ENCODE measurements at places on chromosomes 12 and 14.

- no peak for DNase-seq
Measured at GRCh38 chr12:6603095-6603567, 4.0 kb downstream of the CHD4 start.

DNA sequence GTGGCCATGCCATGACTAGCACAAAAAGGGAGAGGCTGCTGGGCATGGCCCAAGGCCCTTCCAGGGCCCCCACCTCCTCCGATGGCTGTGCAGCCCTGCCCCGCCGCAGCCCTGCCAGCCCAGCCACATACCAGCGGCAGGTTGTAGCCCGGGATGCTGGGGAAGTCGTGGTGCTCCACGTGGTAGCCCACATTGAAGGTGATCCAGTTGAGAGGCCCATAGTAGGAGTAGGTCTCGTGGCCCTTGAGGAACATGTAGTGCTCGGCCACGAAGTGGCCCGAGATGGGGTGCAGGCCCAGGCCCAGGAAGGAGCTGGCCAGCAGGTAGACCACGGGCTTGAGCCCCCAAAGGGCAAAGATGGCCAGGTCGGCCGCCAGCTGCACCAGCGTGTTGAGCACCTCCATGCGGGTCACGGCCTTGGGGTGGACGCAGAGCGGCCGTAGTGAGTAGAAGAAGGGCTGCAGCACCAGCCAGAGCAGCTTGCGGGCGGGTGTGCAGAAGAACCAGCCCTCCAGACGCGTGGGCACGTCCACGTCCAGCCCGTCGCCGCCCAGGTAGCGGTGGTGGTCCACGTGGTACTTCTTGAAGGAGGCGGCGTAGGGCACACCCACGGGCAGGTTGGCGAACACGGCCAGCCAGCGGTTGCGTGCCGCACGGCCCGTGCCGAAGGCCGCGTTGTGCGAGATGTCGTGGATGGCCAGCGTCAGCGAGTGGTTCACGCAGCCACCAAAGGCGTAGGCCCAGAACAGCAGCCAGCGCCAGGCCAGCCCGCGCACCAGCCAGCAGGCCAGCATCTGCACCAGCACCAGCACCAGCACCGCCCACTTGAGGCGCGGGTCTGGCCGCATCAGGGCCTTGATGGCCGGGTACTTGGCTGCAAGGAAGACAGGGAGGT lies 10.4 kb downstream of the DEGS2 start:
- DNase-seq, result no peak

- DNase-seq, result no peak
Measured at GRCh38 chr14:83568141-83568540, 1961.8 kb upstream of the FLRT2 start.

DNA sequence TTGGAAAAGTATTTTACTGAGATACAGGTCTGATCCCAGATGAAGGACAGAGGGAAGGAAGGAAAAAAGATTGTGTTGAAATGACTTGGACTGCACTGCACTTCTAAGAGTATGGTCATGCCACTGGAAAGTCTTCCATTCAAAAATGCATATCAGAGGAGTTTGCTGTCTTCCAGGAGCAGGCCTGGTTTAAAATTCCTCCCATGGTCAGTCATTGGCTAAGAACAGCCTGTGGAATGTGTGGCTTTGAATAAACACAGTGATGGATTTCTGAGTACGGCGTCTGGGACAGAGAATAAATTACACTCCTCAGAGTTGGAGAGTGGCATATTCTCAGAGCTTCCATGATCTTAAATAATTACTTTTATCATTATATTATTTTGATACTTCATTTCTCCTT lies 245.8 kb upstream of the PDZRN4 start:
- no peak for DNase-seq
